Activated T-helper 2 cell treated with anti-CD3 and anti-CD28 coated beads, Interferon-gamma antibody, Interleukin-2, Interleukin-4, amounts not matched to agents 10 μg/mL and 5 μg/mL and 100 μg/mL, durations not matched to agents 14 hours and 24 hours and 36 hours (primary cell): ENCODE measurements at places on chromosomes 7 and 10. TPM values are rescaled to one million over a fixed set of nuclear protein-coding genes. Genes with fewer than 3 reads are reported as not detected.

EPDR1 gene
- 0.62 and 1.1 TPM in 2 replicates for total RNA-seq

TBC1D12 gene
- total RNA-seq = 0.85 and 1.4 TPM in 2 replicates

OR2A25 gene
- total RNA-seq = not detected in 2 replicates

RBM33 gene
- 79.8 and 80.3 TPM in 2 replicates for total RNA-seq

TAC1 gene
- 1.8 and 2.0 TPM in 2 replicates for total RNA-seq

VENTX gene
- 0.07 TPM in 1 of 2 replicates, not detected in the other for total RNA-seq

COL26A1 gene
- 0.11 and 0.16 TPM in 2 replicates for total RNA-seq

SPDYE11 gene
- not detected in 2 replicates for total RNA-seq

PTPRN2 gene
- 1.1 and 1.3 TPM in 2 replicates for total RNA-seq

DNA sequence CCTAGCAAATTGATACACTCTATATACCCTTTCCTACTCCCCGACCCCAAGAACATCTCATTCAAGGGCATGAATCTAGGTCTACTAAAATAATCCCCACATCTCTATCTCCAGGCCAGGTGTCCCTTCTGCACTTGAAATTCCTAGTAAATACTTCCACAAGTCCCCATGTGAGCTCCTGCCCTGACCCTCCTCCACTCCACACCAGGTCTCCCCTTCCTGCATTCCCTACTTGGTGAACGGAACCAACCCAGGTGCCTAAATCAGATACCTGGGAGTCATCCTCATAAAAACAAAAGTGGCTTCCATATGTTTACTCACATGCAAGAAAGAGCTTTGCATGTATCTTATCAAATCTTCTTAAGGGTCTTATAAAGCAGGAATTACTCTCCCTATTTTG lies 69.2 kb downstream of the COA1 start:
- no peak for DNase-seq

DNA sequence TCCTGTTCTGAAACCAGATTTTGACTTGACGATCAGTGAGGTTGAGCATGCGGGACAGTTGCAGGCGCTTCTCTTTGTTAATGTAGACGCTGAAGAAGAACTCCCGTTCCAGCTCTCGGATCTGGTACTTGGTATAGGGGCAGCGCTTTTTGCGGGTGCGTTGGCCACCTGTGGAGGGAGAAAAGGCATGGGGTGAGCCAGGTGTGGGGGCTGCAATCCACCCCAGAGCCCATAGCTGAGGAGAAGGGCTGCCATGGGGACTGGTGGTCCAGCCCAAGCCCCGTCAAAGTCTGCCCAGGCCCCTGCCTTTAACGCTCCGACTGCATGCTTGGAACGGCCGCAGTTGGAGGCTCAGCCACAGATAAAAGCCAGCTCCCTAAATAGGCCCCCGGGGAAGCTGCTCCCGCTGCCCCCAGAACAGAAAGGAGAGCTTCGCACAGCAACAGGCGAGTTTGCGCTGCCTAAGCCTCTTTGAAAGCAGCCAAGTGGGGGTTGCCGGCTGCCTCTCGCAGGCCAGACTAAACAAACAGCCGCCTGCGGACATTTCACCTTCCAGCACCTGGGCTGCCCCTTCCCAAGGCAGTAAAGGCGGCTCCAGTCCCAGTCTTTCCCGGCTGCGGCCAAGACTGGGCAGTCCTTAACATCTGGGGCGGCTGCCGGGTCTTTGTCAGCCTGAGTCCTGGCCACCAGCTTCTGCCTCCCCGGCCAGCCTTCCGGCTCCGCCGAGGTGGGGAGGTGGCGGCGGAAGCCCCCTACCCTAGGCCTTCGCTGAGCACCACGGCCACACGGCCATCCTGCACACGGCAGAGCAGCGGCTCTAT lies 2.0 kb downstream of the HOXA11 start:
- DNase-seq = no peak

- no peak for DNase-seq
Observed at GRCh38 chr10:108771106-108771505, 1152.2 kb downstream of the XPNPEP1 start.

DNA sequence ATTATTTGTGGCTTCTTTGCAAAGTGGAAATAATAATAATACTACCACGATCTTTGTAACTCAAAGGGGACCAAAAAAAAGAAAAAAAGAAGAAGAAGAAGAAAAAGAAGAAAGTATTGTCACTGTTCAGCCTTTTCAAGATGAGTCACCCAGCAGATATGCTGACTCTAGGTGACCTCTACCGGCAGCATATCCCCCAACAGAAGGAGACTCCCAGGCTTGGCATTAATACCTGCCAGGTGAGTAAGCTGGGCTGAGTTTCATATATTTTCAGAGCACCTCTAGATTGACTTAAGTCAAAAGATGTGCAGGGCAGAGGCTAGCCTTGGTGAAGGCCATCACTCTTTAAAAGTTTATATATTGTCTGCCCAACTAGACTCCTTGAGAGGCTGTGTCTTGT lies 30.4 kb upstream of the GPR26 start:
- DNase-seq = no peak

DNA sequence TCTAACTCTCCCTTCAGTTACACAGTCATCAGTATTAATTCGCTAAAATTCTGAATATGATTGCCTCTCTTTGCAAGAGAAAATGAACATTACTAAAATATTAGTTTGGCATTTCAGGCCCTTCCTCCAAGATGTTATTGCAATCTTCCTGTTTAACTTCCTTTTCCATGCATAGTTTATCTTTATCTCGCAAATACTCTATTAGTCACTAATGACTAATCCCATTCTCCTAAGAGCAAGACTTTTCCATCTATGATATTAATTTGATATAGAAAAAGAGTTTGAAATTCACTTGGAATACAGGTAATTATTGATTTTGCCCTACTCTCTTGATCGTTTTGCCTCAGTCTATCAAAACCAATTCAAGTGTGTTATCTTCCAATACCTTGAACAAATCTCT lies 41.8 kb upstream of the SEMA3A start:
- DNase-seq = no peak

DNA sequence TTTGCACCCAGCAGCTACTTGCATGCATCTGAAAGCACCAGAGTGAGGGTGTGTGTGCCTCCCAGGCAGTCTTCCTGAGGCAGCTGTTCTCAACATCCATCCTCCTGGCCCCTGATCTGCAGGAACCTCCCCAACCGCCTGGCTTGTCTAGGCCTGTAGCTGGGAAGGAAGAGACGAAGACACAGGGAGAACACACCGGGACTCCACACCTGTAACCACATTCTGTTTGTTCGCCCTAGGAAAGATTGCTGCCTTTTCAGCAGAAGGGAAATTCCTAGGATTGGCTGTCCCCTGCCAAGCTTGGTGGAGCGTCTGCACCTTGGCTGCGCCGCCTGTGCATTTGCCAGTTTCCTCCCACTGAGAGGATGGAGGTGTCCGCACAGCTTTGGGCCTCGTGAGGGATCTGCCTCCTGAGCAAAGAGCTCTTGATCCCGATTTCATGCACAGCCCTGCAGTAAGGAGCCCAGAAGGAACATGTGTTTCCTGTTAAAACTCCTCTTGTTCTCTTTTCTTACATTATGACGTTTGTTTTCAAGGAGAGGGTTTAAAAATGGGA lies 154.6 kb downstream of the TPST1 start:
- DNase-seq = no peak

GRCh38 chr10:14454629-14455028 lies 123.9 kb upstream of the FRMD4A start:
- no peak for DNase-seq

DNA sequence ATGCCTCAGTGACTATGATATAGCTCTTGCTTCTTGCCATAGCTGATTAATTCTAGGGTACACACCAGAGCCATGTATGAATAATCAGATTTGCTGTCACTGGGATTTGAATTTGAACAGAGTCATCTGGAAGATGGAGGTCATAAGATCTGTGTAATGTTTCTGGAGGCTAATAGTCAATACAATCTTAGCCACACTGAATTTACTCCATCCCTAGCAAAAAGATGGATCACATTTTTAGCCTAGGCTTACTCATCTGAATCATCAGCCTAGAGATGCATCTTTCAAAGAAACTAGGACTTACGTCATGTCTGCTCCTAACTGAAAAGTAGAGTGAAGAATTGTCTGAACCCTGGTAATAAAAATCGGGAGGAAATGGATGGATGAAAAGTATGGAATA lies 142.3 kb upstream of the ZNF804B start:
- no peak for DNase-seq

GRCh38 chr10:3455385-3456334 lies 283.1 kb upstream of the PITRM1 start:
- DNase-seq = no peak

DNA sequence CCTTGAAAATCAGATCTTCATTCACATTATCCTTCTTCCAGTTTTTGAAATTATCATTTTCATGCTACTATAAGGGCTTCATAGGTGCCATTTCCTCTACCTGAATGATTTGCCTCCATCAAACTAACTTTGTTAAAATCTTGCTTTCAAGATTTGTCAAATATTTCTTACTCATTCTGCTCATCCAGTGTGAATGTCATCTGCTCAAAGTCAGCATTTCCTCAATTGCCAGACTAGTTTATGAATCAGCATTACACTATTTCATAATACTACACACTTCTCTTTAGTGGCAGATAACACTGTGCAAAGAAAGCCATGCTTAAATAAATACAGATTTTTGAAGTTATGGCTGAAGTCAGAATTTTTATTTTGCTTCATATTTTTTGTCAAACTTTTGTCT lies 21.3 kb upstream of the LIPF start:
- DNase-seq = no peak

- DNase-seq = no peak
Observed at GRCh38 chr10:28281726-28282315, 21.0 kb downstream of the MPP7 start.

- no peak for DNase-seq
Observed at GRCh38 chr7:36597090-36597773, 127.1 kb downstream of the AOAH start.

GRCh38 chr10:32189400-32190084 lies 133.3 kb upstream of the KIF5B start:
- no peak for DNase-seq

DNA sequence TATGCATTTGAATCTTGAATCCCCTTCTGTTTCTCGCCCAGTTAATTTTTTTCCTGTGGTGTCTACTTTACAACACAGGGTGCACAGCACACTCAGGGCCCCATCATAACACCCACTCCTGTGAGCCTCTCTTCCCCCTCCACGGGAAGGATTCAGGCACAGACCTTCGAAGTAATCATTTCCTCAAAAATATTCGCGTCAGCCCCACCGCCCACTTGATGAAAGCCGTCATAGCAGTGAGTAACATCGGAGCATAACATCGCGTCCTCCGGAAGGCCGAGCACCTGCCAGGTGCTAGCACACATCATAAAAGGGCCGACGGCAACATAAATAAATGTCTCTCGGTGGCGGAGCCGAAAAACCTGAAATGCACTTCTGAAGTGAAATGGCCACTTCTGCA lies 201.7 kb upstream of the ADARB2 start:
- DNase-seq = peak; percentile 30

- DNase-seq = no peak
Observed at GRCh38 chr10:77715088-77715487, 77.5 kb upstream of the KCNMA1 start.

- no peak for DNase-seq
Observed at GRCh38 chr10:76665029-76665428, 972.6 kb downstream of the KCNMA1 start.

DNA sequence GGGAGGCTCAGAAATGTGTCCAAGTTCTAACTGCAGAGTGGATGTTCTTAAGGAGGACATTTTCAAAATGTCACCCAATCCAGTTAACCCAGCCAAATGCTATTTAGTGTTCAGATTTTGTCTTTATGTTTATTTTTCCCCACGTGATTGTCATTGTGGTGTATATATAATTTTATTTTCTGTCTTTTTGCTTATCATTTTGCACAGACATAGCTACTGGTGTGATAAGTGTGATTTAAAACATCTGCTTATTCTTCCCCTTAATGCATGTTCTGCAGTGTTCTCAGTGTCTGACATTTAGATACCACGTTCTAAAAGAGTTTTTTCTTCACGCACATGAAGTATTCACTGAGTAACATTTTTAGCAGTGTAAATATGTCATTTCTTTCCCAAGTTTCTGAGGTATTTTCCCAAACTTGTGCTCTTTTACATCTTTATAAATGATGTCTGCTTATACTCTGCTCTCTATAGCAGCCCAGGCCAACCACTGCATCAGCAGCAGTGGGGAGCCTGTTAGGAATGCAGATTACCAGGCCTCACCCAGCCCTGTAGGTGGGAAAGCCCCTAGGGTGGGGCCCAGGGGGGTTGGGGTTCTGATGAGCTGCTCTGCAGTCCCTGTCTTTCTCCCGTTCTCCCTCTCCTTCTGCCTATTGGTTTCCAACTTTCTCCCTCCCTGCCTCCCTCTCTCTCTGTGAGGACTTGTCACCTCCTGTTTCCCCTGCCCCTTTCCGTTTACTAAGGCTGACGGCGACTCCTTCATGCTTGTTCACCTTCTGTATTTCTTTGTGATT lies 20.8 kb downstream of the ADCY1 start:
- DNase-seq = peak; percentile 3

DNA sequence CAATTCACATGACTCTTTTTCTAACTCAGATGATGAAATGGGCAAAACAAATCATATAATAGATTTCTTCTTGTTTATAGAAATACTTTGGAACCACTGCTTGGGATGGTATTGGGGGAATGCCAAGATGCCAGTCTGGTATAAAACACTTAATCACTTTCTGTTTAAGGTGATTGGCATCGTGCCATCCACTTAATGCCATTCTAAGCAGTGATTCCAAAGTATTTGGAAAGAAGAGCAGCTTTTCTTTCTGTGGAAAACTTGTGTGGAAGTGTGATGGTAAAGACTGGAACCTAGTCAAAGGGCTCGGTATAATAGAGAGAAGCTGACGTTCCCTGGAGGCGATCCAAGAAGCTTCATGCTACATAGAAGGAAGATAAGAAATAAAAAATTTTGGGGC lies 120.6 kb downstream of the TMEM26 start:
- no peak for DNase-seq

GRCh38 chr10:96896884-96897589 lies 64.9 kb downstream of the LCOR start:
- DNase-seq = no peak

DNA sequence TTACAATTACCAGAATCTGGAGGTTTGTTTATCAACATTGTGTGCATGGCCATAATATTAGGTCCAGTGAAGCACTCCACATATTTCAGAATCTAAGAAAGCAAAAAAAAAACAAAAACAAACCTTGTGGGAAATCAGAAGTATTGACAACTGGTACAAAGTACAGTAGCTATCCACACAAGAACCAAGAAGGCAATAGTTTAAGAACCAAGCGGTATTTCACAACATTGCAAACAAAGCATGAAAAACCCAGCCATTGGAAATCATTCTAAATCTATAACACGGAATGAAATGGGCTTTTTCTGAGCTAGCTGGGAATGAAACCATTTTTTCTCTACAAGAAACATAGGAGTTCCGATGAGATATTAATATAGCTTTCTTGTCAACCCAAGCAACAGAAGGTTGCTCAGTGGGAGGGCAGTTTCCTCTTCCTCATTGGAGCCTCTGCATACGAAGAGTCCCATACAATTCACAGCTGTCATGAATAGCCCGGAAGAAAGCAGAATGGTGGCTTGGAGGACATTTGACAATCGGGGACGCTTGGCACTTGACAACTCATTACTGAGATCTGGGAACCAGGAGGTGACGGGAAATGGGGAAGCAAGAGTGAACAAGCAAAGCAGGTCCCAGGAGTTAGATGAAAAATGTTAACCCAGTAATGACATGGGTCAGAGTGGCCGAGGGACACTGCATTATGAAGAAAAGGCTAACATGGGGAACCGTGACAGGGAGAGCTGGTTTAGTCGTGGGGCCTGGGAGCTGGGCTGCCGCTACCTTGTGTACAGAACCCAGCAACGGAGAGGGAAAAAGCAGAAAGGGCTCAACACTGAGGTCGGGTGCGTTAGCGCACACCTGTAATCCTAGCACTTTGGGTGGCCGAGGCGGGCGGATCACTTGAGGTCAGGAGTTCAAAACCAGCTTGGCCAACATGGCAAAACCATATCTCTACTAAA lies 7.8 kb downstream of the PHYH start:
- no peak for DNase-seq
